ENCODE measurements at places on chromosomes 7 and 10. TPM values are rescaled to one million over a fixed set of nuclear protein-coding genes. Genes with fewer than 3 reads are reported as not detected.

DNA sequence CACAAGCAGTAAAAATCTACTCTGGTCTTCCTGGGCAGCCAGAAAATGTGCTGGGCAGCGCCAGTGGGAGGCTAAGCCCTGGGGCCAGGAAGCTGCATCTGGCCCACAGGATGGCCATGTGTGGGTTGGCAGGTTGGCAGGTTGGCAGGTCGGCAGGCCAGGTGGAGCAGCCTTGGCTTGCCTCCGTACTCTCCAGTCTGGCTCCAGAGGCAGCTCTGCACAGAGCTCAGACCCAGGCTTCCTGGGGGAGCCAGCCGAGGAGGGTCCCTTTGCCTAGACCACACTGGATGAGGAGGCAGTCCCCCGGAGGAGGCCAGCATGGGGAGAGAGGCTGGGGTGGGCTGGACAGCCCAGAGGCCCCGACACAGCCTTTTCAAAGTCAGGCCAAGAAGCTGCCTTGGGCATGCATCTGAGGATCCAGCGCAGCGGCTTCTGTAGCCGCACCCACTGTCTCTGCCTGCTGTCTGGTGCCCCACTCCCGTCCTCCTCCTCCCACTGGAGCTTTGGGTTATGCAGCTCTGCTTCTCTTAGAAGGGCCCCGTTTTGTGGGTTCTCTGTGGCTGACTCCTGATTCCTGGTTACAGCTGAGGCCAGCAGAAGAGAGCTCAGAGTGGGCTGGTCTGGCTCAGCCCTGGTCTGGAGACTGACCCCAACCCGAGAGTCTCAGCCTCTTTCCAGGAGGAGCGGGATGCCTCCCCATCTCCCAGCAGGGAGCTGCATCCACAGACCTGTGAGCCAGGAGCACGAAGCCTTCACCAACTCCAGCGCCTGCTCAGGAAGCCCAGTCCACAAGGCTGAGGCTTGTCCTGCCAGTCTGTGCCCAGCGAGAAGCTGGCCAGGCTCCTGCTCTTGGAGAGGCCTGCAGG lies 44.6 kb downstream of the CFAP46 start:
- DNase-seq = peak; percentile 53

The TSPAN12 gene
- 85.0 TPM for total RNA-seq

DNA sequence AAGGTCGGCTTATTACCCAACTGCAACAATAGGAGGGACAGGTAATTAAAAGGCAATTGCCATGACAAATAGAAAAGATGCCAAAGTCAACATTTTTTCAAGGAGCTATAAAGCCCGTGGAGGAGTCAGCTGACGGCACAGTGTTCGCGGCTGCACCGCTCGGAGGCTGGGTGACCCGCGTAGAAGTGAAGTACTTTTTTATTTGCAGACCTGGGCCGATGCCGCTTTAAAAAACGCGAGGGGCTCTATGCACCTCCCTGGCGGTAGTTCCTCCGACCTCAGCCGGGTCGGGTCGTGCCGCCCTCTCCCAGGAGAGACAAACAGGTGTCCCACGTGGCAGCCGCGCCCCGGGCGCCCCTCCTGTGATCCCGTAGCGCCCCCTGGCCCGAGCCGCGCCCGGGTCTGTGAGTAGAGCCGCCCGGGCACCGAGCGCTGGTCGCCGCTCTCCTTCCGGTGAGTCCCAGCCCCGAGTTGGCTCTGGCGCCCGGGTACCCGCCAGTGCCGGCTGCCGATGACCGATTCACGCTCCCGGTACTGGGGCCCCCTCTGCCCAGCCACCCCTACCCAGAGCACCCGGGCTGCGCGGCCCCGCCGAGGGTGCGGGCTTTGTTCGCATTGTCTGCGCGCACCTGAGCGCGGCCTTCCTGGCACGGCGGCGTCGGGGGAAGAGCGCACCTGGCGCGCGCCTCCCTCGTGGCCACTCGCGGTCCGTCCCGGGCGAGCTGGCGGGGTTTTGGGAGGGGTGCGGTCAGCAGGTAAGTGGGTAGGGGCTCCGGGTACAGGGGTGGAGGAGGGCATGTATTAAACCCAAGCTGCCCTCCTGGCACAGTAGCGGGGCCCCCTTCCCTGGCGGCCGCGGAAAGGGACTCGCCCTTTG lies at the start of gene VWA2:
VWA2 (plus strand) TSS at position 138 of the 877 bp plus-strand sequence. CDS start 9,460 bp downstream, outside the sequence.
- no peak for DNase-seq

GRCh38 chr10:46544989-46545791 lies 11.3 kb downstream of the GPRIN2 start:
- DNase-seq = peak; percentile 25

The SPDYE8 gene
- total RNA-seq = not detected

- DNase-seq = no peak
Observed at GRCh38 chr10:25294032-25294926, 119.5 kb downstream of the GPR158 start.

GRCh38 chr10:23157239-23157681 lies 34.9 kb upstream of the PTF1A start:
- no peak for DNase-seq

The SNX10 gene
- 0.72 TPM for total RNA-seq

- no peak for DNase-seq
Observed at GRCh38 chr10:89119651-89120050, 87.5 kb downstream of the CH25H start.

The SAMD8 gene
- 26.7 TPM for total RNA-seq

DNA sequence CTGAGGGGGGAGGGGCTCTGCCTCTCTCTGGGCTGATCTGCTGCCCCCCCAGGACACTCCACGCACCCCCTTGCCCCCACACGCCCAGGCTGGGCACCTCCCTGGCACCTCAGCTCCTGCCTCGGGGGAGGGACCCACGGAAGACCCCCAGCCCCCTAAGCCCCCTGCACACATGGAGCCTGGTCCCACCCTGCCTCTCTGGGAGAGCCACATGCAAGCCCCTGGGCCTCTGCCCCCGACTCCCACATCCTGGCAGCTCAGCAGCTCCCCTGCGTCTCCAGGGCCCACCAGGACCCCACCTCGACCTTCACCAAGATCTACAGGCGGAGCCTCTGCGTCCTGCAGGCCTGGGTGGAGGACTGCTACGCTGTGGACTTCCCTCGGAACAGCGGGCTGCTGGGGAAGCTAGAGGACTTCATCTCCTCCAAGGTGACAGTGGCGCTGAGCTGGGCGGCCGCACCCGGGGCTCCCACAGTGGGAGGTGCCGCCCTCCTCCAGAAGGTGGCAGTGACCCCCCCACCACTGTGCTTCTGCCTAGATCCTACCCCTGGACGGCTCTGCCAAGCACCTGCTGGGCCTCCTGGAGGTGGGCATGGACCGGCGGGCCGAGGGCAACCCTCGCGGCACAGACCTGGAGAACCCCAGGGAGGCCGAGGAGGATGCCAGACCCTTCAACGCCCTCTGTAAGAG lies 18.7 kb upstream of the UTF1 start:
- DNase-seq = peak; percentile 9

The CEP55 gene
- 0.25 TPM for total RNA-seq

DNA sequence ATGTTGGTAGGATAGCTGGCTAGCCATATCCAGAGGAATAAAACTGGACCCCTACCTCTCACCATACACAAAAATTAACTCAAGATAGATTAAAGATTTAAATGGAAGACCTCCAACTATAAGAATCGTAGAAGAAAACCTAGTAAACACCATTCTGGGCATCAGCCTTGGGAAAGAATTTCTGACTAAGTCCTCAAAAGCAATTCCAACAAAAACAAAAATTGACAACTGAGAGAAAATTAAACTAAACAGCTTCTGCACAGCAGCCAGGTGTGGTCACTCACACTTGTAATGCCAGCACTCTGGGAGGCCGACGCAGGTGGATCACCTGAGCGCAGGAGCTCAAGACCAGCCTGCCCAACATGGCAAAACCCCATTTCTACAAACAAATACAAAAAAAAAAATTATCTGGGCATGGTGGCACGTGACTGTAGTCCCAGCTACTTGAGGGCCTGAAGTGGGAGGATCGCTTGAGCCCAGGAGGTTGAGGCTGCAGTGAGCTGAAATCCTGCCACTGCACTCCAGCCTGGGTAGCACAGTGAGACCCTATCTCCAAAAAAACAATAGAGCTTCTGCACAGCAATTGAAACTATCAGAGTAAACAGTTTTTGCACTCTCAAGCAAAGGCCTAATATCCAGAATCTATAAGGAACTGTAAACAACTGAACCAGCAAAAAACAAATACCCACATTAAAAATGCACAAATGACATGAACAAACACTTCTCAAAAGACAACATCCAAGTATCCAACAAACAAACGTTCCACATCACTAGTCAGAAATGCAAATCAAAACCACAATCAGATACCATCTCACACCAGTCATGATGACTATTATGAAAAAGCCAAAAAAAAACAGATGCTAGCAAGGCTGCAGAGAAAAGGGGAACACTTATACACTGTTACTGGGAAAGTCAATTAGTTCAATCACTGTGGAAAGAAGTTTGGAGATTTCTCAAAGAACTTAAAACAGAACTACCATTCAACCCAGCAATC lies 4.8 kb downstream of the CRPPA start:
- no peak for DNase-seq

DNA sequence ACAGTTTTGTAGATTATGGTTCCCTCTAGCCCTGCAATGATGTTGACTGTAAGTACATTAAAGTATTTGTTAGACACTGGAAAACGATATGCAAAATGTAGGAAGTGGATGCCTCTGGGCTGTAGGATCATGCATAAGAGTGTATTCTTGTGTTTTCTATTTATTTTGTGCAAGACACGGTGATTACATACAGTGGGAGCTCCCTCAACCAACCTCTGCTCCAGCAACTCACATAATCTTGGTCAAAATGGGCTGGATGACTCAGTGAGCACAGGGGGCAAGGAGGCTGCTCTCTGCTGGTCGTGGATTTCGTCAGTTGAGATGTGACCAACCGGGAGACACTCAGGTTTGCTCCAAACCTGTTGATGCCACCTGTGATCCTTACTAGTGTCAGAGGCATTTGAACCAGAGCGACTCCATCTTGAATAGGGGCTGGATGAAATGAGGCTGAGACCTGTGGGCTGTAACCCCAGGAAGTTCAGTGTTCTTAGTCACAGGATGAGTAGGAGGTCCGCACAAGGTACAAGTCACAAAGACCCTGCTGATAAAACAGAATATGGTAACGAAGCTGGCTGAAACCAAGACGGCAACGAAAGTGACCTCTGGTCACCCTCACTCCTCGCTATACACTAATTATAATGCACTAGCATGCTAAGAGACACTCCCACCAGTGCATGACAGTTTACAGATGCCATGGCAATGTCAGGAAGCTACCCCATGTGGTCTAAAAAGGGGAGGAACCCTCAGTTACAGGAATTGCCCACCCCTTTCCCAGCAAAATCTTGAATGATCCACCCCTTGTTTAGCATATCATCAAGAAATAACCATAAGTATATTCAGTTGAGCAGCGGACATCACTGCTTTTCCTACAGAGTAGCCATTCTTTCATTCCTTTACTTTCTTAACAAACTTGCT lies 56.4 kb upstream of the FAM20C start:
- DNase-seq = no peak

- DNase-seq = no peak
Observed at GRCh38 chr10:50522908-50523307, 100.8 kb downstream of the SGMS1 start.

The PHKG1 gene
- 20.2 TPM for total RNA-seq

GRCh38 chr10:86632951-86633350 lies 21.4 kb upstream of the OPN4 start:
- no peak for DNase-seq

The POU6F2 gene
- total RNA-seq = 0.83 TPM

DNA sequence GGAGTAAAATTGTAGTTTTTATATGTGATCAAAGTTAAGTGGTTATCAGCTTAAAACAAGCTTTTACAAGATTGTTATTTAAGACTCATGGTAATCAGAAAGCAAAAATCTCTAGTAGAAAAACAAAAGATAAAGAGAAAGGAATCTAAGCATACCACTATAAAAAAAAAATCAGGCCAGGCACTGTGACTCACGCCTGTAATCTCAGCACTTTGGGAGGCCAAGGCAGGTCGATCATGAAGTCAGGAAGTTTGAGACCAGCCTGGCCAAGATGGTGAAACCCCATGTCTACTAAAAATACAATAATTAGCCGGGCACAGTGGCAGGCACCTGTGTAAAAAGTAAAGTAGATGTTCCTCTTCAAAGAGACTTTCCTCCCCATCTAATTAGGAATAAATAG lies 265.9 kb upstream of the NRP1 start:
- no peak for DNase-seq

The DENND2A gene
- 10.8 TPM for total RNA-seq

GRCh38 chr7:146314962-146315361 lies 198.4 kb downstream of the CNTNAP2 start:
- no peak for DNase-seq

The CALHM1 gene
- total RNA-seq = not detected

The TET1 gene
- total RNA-seq = 3.8 TPM

The LIPF gene
- not detected for total RNA-seq

The H2BK1 gene
- not detected for total RNA-seq

DNA sequence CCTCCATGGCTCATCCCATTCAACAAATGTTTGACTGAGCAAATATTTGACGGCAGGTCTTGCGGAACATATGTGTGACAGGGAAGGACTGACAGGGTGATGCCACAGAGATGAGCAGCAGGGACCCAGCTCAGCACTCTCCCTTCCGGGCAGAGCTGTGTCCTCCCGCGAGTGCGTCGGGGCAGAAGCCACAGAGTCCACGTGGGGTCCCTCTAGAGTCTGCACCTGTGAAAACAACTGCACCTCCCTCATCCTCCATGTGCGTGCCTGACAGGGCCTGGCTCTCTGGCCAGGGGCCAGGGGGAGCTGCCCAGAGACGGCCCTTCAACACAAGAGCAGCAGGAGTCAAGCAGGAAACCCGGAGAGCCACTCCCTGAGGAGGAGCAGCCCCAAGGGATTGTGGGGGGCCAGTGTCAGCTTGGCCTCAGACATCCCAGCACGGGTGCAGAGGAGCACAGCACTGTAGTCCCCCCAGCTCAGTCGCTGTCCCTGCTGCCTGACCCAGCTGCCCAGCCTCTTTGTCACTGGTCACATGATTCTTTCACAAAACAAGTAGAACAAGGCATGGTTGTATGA lies 83.6 kb upstream of the TMEM72 start:
- DNase-seq = no peak
